ENCODE measurements at places on chromosomes 6 and 20. TPM values are rescaled to one million over a fixed set of nuclear protein-coding genes. Genes with fewer than 3 reads are reported as not detected.

GRM4 gene
- total RNA-seq: 0.39 TPM

TBC1D32 gene
- 0.54 TPM for total RNA-seq

ADGRB3 gene
- total RNA-seq: 0.39 TPM

PPP1R3G gene
- 0.10 TPM for total RNA-seq

SAMD3 gene
- total RNA-seq: 0.44 TPM

MICAL1 gene
- total RNA-seq: 7.0 TPM

TMEM151B gene
- total RNA-seq: not detected

RBPJL gene
- not detected for total RNA-seq

CST5 gene
- not detected for total RNA-seq

OPRL1 gene
- total RNA-seq: 0.20 TPM

CNR1 gene
- total RNA-seq: 2.4 TPM

GINM1 gene
- total RNA-seq: 28.7 TPM

HCRTR2 gene
- not detected for total RNA-seq

PDE10A gene
- 0.74 TPM for total RNA-seq

CALHM6 gene
- 0.50 TPM for total RNA-seq

ZNF165 gene
- total RNA-seq: 0.14 TPM

OOEP gene
- total RNA-seq: not detected

Measured in psoas muscle (tissue), 8 donors.